Right kidney (tissue), 9 donors: ENCODE measurements at places on chromosomes 11 and 22.

- no peak for DNase-seq
These were observed 15.7 kb downstream of the RAC2 start for GRCh38 chr22:37228106-37229011.

GRCh38 chr11:27468209-27468994, 4.2 kb downstream of the LGR4 start:
- DNase-seq, result no peak

- no peak for DNase-seq
These were observed 5.4 kb downstream of the ATXN10 start for GRCh38 chr22:45677063-45677462.

GRCh38 chr11:28834877-28835276, 726.7 kb downstream of the METTL15 start:
- DNase-seq, result no peak

DNA sequence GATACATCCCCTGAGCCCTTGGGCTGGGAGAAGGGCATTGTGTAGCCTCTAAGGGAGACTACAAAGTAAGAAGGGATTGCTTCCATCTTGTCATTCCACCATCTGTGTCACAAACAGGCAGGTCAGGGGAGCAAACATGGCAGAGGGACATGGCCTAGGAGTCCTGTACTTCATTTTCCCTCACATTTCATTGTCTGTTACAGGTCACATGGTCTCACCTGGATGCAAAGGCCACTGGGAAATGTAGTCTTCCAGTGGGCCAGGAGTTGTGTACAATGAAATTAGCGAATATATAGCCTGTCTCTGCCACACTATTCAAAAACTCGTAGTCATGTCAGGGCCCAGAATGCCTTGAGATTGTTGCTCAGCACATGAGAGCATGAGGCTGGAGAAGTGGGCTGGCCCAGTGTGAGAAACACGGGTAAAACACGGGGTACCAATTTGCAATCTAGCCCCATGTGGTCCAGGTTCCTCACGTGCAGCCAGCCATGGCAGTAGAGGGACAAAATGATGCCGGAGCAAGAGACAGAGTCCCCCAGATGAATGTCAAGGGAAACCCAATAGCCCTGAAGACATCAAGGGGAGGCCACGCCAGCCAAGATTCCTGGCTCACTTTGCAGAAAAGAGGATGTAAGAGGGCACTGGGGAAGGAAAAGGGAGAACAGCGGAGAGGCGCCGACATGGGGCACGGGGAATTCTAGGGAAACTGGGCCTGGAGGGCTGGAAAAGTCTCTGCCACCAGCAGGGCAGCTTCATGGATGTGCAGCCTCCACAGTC, 47.7 kb upstream of the EMID1 start:
- no peak for DNase-seq

GRCh38 chr22:24434471-24435322, 7.3 kb downstream of the ADORA2A start:
- DNase-seq, result no peak

DNA sequence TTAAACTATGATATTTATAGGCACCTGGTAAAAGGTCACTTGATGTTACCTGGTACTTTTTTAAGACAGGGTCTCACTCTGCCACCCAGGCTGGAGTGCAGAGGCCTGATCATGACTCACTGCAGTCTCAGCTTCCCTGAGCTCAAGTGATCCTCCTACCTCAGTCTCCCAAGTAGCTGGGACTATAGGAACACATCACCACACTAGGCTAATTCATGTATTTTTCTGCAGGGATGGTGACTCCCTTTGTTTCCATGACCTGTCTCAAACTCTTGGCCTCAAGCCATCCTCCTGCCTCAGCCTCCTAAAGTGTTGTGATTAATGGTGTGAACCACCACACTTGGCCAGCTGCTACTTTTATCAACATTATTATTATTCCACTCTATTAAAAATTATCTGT, 47.6 kb downstream of the OR4C45 start:
- DNase-seq, result no peak

- DNase-seq, result no peak
These were observed 116.2 kb downstream of the KCNQ1OT1 start for GRCh38 chr11:2583605-2583958.

DNA sequence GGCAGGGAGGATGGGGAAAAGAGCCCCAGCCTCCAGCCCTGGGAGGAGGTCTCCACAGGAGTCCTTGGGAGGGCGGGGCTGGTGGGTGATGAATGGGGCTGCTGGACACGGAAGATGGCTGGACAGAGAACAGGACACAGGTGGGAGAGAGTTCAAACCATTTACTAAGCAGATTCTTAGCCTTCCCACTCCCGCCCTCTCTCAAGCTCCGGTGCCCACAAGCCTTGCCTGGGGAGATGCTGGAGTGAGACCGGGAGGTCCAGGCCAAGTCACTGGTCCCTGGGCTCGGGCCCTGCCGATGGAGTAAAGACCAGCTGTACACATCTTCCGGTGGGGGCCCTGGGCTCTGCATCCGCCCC, 1.4 kb downstream of the CLDN5 start:
- no peak for DNase-seq

DNA sequence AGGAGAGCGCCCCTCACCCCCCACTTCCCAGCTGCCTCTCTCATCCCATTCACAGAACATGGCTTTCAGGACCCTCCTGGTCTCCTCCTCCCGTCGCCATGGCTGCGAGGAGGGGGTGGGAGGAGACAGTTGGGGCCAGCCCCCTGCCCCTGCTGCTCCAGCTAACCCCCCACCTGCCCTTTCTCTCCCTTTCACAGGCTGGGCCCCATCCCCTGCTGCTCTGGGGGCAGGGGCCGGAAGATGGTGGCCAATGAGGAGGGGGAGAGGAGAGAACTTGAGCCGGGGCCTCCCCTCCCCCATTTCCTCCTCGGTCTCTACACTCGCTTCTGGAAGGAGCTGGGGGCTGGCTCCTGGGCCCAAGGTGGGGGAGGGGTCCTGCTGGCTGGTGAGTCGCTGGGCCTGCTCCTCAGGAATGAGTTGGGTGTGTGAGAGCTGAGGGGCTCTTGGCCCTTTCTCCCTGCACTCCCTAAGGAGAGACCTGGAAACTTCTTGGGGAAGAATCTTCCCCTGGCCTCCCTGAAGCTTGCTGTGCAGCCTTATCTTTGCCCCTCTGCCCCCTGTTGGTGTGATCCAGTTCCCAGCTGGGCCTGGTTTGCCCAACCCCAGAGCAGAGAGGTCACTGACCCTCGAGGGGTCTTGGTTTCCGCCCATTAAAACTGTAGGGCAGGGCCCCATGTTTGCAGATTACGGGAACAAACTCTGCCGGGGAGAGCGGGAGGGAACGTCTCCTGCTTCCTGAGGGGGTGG, 10.2 kb downstream of the YPEL4 start:
- peak; percentile 83 for DNase-seq

DNA sequence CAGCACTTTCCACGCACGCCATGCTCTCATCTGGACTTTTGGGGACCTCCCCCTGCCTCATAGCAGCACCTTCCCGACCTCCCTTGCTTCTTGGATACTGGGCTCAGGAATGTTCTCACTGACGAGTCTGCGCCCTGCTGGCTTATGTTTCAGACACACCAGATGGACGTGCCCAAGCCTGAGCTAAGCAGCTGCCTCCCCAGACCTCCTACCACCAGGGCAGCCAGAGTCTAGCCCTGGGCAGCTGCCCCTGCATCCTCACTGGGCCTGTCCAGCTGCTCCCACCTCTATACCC, 13.2 kb upstream of the RGL4 start:
- DNase-seq, result no peak

DNA sequence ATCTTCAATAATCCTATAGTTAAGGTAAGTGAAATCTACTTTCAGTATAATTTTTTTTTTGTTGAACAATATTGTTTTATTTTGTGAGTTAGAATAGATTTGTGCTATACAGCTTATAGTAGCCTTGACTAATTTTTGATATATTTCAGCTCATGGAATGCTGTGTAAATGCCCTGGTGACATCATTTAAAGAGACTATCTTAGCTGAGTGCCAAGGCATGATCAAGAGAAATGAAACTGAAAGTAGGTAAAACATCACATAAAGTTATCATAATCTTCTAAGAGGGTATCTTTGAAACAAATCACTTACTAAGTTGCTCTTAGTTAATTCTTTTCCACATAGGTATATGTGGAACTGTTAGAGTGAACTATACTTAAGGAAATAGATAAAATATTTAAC, 51.4 kb upstream of the ACAT1 start:
- no peak for DNase-seq

DNA sequence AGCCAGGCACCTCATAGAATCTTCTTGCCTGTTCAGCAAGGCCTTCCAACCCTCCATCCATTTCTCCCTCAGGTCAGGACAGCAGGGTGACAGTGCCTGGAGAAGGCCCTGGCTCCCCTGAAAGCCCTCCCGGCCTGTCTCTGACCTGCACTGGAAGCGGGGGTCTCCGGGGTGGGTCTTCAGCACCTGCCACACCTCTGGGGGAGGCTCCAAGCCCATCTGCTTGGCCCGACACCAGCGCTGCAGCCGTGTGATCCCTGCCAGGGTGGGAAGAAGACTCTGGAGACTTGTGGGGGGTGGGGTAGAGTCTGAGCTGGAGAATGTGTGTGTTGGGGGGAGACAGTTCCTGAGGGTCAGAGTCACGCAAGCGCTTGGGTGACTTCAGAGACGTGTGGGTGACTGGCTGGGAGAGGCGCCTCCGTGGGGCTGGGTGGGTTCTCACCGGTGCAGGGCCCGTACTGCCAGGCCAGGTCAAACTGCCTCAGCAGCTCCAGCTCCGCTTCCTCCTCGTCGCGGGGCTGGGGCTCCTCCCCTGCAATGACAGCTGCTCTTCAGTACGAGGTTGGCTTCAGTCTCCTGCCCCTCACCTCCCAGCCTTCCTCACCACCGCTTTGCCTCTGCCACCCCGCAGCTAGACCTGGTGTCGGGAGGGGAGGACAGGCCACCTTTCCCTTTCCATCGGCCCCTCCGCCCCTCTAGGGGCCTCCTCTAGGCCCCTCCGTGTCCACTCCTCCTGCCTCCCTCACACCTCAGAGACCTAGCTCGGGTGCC, 615 bp downstream of the POLD4 start:
- no peak for DNase-seq

DNA sequence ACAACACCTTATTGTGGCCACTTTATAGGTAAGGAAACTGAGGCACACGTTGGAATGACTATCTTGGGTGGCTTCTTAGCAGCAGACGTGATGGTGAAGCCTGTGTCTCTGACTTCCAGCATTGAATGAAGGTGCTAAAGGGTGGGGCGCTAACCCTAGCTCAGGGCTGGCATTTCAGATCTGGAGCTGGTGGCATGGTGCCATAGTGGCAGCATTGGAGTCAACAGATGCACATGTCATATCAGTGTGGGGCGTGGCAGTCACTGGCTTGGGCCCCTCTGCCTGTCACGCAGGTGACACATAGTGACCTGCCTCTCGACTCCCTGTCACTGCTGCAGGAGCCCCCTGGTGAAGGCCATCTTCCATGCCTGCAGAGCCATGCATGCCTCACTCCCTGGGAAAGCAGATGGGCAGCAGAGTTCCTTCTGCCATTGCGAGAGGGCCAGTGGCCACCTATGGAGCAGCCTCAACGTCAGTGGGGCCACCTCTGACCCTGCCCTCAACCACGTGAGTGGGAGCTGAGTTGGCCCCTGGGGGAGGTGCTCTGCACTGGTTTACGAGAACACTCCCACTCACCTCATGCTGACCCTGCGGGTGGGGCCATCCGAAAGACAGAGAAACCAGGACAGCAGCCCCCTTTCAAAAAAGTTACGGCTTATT, 14.8 kb downstream of the SHISA8 start:
- no peak for DNase-seq

- DNase-seq, result no peak
These were observed 151.1 kb downstream of the NCAM1 start for GRCh38 chr11:113112307-113112706.

DNA sequence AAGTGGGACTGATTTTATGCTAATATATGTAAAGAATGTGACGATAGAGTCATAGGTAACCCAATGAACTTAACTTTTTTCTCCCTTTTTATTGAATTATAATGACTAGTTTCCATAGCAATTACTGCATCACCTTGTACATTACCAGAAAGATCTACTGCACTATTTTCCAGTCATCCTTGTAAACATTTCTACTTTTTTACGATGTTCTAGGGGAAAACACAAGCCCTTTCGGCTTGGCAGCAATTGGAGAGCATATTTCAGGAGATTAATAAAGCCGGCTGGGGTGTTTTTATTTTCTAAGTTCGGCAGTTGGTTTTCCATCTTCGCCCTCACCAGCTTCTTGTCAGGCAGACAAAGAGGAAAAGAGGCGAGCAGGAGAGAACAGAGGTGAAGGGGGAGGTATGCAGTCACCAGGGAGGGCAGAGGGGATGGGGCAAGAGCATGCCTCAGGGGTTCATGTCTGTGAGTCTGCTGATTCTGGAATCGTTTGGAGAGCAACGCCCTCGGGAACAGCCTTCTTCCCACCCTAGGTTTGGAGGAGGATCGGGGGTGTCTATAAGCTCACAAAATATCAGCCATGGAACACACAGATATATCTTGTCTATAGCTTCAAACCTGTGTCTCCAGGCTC, 476.4 kb downstream of the MIAT start:
- DNase-seq, result no peak

- DNase-seq, result no peak
These were observed 39.7 kb upstream of the POU2AF2 start for GRCh38 chr11:111205632-111206385.

DNA sequence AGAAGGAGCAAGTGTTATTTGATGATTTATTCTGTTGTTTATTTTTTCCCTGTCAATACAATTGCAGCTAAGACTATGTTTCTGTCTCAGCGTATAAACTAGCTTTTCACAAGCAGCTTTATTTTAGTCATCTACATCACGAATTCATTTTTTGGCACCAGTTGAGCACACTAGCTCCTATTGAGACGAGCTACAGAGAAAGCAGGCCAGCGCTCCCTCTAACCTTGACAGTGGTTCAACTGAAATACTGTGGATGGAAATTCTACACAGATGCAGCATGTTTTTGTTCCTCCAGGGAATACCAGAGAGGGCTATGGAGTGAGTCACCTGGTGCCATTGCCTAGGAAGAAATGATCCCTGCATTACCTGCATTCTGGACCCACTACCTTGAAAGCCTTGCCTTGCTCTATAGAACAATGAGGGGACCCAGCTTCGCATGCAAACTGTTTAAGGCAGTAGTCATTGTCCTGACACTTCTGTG, 108.2 kb upstream of the ARHGAP42 start:
- no peak for DNase-seq

DNA sequence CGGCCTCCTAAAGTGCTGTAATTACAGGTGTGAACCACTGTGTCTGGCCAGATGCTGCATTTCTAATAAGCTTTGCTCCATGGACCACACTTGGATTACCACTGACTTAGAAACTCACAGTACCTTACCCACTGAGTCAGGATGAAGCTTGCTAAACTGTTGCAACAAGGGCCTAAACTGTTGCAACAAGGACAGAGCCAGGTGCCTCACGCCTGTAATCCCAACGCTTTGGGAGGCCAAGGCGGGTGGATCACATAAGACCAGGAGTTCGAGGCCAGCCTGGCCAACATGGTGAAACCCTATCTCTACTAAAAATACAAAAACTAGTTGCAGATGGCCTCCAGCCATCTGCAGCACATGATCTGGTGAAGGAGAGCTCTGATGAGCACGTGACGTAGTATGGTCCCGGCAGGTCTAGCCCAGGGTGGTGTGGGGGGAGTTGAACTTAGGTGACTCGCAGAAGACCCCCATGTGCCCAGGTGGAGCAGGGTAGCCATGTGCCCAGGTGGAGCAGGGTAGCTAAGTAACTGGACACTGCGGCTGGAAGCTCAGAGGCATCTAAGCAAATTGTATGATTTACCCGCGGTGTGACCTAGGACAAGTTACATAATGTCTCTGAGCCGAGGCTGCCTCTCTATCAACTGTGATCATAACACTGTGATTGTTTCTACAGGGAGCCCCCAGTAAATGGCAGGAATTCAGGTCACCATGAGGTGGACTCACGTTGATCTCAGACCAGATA, 8.4 kb downstream of the SLC25A45 start:
- no peak for DNase-seq

- no peak for DNase-seq
These were observed 6.6 kb upstream of the MS4A12 start for GRCh38 chr11:60485987-60486386.
